Lung (tissue), 17 donors: ENCODE measurements at places on chromosomes 3 and 15. TPM values are rescaled to one million over a fixed set of nuclear protein-coding genes. Genes with fewer than 3 reads are reported as not detected.

DNA sequence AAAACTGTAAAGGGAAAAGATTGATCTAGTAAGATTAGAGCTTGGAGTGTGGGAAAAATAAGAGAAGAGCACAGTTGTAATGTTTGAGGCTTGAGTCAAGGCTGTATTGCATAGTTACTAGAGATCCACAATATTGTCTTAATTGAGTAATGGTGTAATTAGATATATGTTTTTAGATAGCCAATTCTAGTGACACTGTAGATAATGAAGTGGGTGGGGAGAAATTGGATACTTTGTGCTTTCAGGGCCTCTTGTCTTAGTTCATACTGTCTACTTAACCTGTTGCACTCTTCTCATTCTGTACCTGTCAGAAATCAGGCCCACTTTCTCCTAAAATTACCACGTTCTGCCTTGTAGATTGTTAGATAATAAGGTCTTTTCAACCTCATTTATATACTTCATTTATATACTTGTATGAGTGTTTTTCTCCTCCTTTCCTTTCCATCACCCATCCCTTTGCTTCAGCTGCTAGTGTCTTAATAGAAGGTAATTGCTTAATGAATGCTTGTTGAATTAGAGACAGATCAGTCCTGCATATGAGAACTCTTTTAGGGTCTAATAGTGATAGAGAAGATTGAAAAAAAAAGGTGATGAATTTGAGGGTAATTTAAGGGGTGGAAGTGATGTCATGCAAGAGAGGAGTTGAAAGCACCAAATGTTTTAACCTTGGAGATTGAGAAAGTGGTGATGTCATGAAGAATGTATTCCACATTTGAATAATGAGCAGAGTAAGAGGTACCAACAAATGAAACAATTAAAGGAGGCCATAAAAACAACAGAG is 32.0 kb downstream of the PIK3CA start:
- no peak for DNase-seq

GRCh38 chr15:69317392-69317841 is 18.7 kb downstream of the PAQR5 start:
- no peak for DNase-seq

GRCh38 chr3:9947025-9947995 is 4.9 kb downstream of the PRRT3 start:
- DNase-seq, result peak; percentile 77

GRCh38 chr3:152379415-152380042 is 110.8 kb downstream of the MBNL1 start:
- DNase-seq, result no peak

DNA sequence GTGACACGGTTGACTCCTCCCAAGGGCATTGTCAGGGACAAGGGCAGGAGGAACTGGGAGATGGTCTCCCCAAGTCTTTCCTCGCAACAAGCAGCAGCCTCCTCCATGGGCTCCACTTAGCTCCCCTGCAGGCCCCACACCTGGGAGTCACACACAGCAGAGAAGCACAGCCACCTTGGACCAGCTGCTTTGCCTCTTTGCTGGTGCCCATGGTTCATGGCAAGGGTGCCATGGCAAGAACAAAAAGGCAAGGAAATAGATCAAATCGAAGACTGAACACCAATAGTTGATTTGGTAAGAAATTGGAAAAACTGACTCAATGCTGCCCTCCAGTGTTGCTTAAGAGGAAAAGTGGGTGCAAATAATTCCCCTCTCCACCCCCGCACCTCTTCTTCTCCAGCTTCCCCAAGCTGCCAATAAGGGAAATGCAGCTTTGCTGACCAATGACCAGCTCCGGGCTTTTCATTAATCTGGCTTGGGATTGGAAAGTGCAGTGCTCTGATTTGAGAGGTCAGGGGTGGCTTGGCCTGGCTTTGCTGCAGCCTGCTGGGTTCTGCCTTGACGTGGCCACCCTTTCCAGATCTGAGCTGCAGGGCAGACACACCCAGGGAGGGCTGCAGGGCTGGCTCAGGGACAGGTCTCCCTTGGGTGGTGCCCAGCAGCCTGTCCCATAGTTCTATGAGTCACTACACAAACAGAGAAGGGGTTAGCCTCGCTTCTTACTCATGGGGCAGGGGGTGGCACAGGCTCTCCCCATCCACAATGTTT is 162.0 kb downstream of the KLF13 start:
- peak; percentile 89 for DNase-seq

The MKRN3 gene
- total RNA-seq, result not detected

The MCTP2 gene
- 34.9 TPM for total RNA-seq

GRCh38 chr3:129014148-129014547 is 13.0 kb downstream of the EFCC1 start:
- DNase-seq, result peak; percentile 86

GRCh38 chr3:179655236-179655635 is 2.4 kb downstream of the USP13 start:
- no peak for DNase-seq
